ENCODE measurements at places on chromosomes 4 and X.

- no peak for DNase-seq
Observed at GRCh38 chr4:152257601-152258066, 278.3 kb downstream of the FBXW7 start.

DNA sequence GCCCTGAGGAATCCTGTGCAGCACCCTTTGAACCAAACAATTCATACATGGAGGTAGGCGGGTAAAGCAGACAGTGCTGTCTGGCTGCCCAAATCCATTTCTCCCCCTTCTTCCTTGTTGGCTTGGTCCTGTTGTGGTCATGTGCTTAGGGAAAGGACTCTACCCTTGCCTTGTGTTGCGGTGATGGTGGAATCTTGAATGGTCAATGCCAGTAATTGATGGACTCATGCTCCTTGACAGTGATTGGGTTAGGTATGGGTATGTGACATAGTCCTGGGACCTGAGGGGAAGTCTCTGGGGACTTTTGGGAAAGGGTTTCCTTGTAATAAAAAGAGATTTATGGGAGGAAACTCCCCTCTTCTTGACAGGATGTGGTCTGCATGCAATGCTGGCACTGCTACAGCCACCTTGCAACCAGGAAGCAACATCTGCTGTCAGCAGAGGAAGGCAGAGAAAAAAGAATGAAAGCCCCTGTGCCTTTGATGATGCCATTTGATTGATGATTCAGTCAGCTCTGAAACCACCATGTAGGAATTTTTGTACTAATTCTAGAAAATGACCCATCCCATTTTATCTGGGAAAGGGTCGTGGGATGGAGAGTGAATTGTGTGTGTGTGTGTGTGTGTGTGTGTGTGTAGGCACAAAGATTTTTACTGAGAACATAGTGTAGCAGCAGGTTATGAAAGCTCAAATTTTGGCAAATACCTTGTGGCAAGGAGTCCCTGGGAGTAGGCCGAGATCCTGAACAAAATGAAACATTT is 30.0 kb upstream of the HUWE1 start:
- DNase-seq, result no peak

DNA sequence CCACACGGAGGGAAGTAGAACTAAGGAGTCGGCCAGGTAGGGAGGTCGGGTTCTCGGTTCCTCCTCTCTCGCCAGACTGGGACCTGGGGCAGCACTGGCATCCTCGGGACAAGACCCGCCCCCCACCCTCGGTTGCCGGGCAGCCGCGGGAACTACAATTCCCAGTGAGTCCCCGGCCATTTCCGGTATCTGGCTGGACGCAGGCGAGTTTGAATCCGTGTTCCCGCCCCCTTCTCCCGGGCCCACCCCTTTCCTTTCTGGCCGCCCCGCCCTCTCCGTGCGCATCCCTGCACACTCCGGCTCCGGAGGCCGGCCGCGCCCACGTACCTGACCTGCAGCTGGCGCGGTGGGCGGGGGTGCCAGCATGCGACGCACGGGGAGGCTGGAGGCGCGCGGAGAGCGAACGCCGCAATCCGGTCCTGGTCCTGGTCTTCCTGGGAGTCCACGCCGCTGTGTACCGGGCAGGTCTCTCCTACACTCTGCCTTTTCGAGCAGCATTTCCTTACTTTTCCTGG is 10.2 kb upstream of the DLG3 start:
- DNase-seq, result peak; percentile 54

DNA sequence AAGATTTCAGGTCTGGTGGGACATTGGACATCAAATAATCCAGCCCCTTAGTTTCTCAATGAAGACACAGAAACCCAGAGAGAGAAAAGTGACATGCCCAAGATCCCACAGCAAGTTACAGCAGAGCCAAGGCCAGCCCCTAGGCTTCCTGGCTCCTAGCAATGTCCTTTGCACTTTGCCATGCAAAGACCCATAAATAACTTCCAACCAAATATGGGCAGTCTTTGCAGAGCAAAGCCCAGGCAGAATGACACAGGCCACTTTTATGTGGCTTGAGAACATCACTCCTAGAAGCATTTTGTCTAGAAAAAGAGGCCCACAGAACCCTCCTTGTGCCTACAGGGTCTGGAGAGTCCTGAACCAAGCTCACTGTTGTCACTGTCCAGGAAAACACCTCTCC is 78.1 kb upstream of the ATP6AP2 start:
- no peak for DNase-seq

DNA sequence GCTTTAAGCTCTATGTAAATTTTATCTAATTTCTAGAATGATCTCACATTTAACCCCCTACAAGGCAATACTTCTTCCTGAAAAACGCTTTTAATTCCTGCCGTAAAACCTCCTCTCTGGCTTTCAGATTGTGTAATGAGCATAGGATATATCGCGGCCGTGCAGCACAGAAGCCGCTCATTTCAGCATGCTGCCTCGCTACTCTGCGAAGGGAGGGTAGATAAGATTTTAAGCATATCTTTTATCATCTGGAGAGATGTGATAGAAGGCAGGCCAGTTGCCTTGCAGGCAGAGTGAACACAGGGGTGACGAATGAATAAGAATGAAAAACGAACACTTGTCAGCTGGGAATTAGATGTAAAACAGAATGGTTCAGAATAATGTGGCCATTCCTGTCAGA is 265.5 kb downstream of the UNC5C start:
- no peak for DNase-seq

GRCh38 chr4:88731381-88731780 is 33.8 kb upstream of the NAP1L5 start:
- DNase-seq, result no peak

DNA sequence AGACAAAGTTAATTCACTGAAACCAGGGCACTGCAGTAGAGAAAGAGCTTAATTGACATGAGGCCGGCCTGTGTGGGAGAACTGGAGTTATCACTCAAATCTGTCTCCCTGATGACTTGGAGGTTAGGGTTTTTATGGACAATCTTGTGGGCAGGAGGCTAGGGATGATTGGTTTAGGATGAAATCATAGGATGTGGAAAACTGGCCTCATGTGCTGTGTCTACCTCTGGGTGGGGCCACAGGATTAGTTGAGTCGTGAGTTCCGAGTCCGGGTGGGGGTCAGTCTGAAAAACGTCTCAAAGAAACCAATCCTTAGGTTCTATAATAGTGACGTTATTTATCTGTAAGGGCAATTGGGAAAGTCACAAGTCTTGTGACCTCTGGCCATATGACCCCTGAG is 68.1 kb downstream of the UCHL1 start:
- no peak for DNase-seq

DNA sequence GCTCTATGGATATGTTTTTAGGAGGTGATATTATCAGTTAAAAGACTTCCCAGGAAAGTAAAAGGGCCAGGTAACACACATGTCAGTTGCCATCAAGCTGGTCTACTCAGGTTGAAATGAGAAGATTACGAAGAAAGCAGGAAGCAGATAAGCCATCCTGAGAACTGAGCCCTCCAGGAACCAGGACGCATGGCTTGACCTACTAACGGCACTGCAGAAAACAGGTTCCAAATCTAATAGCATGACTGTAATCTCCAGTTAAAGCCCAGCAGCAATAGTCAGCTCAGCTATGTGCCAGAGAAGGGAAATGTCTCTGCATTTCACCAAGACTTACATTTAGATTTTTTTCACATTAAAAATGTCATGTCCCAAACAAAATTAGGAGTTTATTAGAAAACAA is 77.9 kb downstream of the APBB2 start:
- DNase-seq, result no peak

- no peak for DNase-seq
Observed at GRCh38 chr4:819401-820229, 6.3 kb downstream of the CPLX1 start.

GRCh38 chr4:172830295-172830764 is 338.3 kb upstream of the GALNT7 start:
- DNase-seq, result no peak

DNA sequence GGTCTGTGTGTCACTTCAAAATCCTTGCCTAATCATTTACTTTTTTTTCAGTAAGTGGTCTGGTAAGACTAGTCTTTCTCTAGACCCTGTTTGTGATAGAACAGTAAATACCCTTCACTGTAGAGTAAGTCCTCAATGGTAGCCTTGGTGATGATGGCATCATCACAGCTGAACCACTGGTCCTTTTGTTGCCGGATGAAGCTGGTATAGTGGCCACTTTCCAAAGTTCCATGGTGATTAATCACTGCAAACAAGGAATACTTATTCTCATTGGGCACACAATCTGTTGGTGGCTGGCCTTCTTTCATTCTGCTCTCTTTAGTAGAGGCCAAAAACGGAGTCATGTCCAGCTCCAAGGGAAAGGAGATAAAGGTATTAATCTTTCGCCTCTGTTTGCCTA is 2.9 kb downstream of the USP51 start:
- DNase-seq, result no peak

DNA sequence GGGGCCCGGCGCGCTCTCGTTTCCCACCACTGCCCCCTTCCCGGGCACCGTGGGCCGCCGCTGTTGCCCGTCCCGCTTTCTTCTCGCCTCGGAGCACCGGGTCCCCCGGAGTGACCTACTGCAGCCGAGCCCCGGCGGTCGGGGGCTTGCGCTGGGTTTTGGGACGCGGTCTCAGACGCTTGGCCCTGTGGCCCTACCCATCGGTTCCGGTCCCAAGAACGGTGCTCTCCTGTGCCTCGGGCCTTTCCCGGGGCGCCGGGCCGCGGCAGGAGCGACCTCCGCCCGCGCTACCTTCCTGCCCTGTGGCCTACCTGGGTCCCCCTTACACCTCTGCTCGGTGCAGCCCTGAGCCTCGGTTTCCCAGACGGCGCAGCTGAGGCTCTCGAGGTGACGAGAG is 21.6 kb upstream of the HMX1 start:
- DNase-seq, result no peak

DNA sequence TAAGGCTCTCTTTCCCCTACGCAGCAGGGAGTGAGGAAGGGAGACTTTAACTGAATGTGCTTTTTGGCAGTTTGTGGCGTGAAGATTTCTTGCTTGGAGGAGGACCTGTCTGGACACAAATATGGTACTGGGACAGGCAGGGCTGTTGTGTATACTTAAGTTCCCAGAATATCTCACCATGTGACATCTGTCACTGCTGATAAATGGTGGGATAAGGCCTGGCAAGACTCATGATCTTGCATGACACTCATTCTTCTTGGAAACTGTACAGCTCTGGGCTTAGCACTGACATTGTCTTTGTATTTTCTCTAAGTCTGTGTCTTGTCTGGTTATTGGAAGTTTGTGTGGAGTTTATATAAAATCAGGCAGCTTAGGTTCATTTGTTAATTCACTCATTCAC is 93.1 kb downstream of the STK32B start:
- no peak for DNase-seq

DNA sequence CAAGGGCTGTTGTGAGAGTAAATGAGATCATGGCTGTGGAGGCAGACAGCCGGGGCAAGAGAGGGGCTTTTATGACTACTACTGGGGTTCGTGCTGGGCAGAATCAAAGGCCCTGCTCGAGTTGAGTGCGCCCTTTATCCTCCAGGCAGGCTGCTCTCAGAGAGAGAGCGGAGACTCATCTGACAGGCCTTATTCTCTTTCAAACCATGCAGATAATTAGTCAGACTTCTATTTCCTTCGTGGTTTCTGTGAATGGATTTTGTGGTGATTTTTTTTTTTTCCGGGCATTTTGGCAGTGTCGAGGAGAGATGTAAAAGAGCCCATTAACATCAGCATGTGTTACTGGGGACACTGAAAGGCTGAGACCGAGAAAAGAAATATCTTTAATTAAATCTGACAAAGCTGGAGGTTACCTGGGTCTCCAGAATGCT is 73.6 kb downstream of the MED28 start:
- DNase-seq, result no peak

- no peak for DNase-seq
Observed at GRCh38 chrX:9327086-9327746, 137.6 kb upstream of the TBL1X start.

- no peak for DNase-seq
Observed at GRCh38 chrX:38494239-38494823, 67.0 kb upstream of the TSPAN7 start.
